Esophagus muscularis mucosa (tissue), 4 donors: ENCODE measurements at places on chromosomes 12 and 14. TPM values are rescaled to one million over a fixed set of nuclear protein-coding genes. Genes with fewer than 3 reads are reported as not detected.

GRCh38 chr12:10732066-10732465 lies 8.9 kb upstream of the YBX3 start:
- no peaks in the 10 kb centered on the region for H3K36me3 ChIP-seq
- H3K4me1 ChIP-seq, result no peaks in the 10 kb centered on the region
- H3K4me3 ChIP-seq, result no peak overlapping the region
- no peak for DNase-seq

DNA sequence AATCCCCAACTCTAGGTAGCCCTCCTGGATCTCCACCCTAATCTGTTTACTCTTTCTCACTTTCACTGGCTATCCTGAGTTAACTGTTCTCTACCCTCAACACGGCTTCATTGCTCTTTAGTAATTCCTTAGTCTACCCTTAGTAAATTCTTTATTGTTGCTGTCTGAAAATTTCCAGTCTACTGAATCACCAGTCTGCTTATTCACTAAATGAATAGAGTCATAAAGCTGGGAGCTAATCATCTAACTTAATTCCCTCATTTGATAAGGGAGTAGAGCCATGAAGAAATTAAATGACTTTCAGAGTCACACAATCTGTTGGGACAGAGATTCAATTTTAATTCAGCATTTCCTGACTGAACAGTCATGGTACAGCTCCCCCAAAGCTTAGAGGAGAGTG lies 36.5 kb downstream of the YEATS4 start:
- no peak for DNase-seq
- H3K27ac ChIP-seq, result no peak overlapping the region
- no peaks in the 10 kb centered on the region for H3K4me1 ChIP-seq

DNA sequence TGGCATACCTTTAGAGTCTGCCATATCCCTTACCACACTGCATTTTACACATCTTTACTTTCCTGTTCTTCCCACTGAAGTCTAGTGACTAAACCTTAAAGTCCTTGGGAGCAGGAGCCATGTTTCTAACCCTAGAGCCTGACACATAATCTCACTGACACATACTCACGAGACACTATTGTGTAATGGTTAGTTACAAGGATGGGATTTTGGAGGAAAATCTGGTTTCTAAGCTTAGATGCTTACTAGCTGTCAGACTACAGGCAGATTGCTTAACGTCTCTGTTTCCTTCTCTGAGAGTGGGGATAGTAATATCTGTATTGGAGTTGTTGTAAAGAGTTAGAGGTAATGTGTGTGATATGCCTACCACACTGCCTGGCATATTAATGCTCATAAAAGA lies 6.2 kb upstream of the DYRK4 start:
- no peaks in the 10 kb centered on the region for H3K4me1 ChIP-seq
- H3K4me3 ChIP-seq, result no peak overlapping the region

PLCZ1 gene
- 0.83 TPM for total RNA-seq
